ENCODE measurements at places on chromosomes 2 and 18.

GRCh38 chr2:203960811-203961210 is 24.2 kb downstream of the ICOS start:
- no peak for DNase-seq

DNA sequence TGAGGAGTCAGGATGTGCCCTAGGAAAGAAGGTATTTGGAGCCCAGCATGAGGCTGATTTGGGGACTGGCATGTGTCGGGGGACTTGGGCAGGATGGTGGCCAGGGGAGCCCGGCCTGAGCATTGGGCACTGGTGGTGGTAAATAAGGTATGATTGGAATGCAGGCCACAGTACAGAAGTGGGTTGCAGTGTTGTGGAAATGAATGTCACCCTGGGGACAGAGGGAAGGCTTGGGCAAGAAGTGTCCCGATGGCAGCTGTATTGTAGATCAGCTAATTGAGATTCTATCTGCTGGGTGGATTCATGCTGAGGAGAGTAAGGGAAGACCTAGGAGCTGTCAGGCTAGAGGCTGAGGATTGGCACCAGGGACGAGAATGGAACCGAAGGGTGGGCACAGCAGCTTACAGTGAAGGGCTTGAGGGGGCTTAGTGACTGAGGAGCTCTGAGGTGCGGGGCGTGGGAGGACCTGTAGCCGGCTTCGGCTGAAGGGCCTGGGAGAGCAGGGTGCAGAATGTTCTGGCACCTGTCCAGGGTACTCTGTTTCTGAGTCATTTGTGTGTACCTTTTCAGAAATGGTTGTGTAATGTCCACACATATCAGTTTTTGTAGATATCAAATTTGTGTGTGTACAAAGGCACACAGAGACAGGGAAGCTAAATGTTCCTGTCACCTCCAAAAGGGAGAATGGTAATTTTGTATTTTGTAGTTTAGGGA is 170.2 kb downstream of the PRKCE start:
- DNase-seq, result no peak

DNA sequence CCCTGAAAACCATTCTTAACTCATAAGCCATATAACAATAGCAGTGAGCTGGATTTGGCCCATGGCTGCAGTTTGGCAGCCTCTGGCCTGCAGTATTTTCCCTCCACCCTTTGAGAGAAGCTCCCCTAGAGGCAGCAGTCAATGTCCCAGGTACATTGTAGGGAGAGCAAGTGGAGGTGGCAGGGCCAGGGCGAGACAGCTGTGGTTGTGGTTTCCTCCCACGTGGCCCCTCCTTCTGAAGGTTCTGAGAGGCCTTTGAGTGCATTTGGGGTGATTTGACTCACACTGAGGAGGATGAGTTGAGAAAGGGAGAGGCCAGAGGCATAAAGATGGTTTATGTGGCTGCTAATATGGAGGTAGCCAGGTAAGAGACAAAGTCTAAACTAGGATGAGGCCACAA is 45.5 kb upstream of the LDAH start:
- DNase-seq, result no peak

DNA sequence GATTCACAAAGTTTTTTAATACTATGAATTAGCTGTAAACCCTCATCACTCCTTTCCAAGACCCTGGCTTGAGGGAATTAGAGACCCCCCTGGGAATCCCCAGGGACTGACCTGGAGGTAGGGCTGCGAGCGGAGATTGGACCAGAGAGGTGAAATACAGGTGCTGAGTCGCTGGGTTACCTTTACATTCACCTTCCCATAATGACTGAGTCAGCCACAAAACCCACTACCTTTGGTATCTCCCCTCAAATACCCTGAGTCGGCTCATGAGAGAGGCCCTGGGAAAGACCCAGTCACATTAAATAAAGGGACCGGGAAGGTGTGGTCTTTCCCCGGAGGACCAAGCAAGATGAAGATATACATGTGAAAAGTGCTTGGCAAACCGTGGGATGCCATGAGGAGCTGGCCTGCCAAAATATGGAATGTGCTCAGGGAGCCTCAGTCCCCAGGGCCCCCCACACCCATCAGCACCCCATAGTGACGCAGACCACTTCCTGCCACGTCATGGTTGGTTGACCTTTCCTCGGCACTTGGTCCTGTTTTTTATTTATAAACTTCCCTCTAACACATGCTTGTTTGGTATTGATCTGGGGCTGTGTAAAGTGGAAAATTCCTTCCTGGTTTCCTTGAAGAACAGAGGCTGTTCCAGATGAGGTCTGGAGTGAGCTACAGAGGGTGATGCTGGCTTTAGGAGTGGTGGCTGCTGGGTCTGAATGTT is 51.4 kb downstream of the IL1RL2 start:
- DNase-seq, result no peak

- DNase-seq, result no peak
These were observed 106.9 kb upstream of the SP3 start for GRCh38 chr2:174072069-174072468.

DNA sequence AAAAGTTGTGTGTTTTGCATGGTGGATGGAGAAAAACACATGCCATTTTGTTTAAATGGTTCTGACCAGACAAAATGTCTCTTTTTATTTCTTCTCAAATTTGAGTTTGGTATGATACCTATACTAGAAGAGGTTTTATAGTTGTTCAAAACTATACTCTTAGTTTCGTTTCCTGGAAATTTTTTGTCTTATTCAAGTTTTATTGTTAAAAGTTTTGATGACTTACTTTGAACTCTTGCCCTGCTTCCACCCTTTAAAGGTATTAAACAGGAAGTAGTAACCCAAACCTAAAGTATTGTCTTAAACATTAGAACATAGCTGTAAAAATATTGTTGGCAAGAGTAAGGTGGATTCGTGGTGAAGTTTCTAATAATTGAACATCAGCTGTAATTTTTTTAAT is 98.2 kb downstream of the BABAM2 start:
- DNase-seq, result no peak

- no peak for DNase-seq
These were observed 7.9 kb downstream of the CLHC1 start for GRCh38 chr2:55223958-55224760.

DNA sequence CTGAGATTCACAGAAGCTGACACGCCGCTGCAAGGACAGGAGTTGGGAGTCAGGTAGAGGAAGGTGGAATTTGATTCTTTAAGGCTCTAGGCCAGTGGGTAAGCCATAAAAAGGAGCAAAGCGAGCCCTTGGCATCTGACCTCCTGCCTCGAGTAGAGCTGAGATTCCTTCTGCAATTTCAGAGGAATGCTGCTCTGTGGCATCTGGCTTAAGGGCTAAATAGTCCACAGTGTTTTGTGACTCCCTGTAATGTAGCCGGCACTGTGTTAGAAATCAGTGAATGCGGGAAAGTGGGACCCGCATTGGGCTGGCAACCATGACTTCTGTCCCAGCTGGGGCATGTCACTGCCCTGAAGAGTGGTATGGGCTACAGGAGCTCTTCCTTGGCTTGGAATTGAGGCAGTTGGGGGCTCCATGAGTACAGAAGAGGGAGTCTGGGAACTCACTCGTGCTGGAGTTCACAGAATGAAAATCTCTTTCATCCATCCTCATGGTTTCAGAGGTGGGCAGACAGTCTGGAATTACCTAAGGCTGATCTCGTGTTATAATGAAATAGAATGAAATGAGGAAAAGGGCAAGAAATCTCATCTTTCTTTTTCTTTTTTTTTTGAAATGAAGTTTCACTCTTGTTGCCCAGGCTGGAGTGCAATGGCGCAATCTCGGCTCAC is 12.7 kb upstream of the MYCN start:
- no peak for DNase-seq

DNA sequence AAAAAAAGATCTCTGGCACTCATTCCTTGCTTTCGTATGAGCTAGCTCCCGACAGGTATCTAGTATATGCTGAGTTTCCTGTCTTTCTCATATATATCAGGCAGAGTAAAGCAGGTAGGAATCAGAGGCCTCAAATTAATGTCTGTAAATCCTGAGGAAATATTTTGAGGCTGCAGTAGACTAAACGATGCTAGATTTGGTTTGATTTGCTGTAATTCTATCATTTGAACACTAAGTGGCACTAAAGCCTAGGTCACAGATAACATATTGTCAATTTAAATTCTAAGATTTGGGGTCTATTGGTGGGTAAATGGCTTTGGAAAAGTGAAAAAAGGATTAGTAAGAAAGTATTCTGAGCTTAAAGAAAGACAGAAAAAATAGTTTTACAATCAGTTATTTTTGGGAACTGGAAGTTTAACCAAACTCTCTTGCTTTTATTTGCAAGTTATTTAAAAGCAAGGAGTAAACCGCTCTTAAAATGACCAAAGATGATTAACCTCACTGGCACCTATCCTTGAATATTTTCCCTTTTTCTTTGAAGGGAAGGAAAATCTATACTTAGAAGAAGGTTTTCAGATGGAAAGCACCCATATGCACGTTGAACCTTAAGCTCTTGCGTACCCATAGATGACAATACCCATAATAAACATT is 37.6 kb upstream of the SLC4A10 start:
- no peak for DNase-seq

GRCh38 chr2:127092306-127092705 is 14.6 kb downstream of the BIN1 start:
- DNase-seq, result no peak

- DNase-seq, result no peak
These were observed 19.3 kb upstream of the POU3F3 start for GRCh38 chr2:104834431-104835153.

DNA sequence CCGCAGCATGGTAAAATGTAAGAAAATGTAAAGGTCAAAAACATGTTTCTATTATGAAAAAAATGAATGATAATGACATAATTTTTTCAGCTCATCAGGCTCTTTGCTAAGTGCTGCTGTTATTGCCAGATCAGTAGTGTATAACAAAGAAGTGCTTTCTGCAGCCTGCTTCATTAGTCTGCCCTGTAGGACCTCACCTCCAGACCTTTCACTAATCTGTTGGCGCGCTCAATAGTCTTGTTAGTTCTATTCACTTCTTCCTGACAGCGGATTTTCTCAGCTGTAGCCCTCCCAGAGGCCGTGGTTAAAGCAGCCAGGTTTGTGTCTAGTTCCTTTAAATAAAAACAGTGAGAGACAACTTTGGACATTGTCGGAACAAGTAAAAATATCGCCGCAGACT is 97.7 kb downstream of the CDCA7 start:
- no peak for DNase-seq
